ENCODE measurements at places on chromosomes 1 and 21.

DNA sequence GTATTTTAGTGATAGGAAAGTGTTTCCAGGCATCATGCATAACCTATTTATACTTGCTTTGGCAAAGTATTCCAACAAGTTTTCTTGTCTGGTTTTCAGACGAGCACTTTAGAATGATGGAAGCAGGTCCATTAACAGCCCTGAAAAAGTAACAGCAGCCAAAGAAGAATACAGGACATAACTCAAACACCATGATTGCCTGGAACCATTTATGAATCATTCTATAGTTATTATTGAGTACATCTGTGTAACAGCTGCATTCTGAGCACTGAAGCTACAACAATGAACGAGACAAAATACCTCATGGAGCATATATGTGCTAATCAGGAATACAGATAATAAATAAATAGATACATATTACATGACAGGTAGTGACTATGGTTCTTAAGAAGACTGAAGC, 12.6 kb downstream of the IL10RB start:
- DNase-seq = no peak

DNA sequence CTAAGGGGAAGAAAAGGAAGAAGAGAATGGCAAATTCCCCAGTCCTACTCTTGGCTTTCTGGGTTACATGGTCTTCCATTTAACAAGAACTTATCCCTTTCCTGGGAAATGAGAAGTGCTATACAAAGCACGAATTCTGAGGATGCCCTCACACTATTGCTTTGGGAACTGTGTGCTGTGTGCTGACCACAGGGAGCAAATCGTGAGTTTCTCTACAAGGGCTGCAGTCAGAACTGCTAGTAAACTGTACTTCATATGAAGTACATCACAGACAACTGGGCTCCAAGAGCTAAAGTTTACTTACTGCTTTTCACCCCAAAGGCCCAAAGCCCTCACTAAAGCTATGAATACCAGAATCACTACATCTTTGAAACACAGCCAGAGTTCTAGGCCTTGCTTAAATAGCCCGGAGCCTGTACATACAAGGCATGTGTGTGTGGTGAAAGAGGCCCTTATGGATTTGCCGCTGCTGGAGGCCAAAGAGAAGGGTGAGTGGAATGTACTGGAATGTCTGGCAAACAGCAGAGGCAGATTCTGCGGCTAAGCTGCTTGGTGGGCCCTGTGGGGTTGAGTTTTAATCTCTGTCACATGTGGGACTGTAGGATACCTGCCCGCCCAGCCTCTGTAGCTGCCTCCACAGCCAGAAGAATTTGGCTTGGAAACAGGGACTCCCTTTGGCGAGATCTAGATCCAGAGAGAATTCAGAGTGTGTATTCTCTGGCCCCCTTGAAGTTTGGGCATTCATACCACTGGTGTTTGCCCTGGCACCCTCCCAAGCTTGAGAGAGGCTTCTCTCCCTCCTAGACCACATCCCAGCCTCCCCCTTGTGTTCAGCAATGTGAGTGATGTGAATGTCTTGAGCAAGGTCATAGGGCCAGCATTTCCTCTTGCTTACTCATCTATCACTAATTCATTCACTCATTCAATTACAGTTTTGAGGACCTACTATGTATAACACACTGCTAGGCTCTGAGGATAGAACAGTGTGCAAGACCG, 21.9 kb upstream of the TRIM67 start:
- peak; percentile 43 for DNase-seq

DNA sequence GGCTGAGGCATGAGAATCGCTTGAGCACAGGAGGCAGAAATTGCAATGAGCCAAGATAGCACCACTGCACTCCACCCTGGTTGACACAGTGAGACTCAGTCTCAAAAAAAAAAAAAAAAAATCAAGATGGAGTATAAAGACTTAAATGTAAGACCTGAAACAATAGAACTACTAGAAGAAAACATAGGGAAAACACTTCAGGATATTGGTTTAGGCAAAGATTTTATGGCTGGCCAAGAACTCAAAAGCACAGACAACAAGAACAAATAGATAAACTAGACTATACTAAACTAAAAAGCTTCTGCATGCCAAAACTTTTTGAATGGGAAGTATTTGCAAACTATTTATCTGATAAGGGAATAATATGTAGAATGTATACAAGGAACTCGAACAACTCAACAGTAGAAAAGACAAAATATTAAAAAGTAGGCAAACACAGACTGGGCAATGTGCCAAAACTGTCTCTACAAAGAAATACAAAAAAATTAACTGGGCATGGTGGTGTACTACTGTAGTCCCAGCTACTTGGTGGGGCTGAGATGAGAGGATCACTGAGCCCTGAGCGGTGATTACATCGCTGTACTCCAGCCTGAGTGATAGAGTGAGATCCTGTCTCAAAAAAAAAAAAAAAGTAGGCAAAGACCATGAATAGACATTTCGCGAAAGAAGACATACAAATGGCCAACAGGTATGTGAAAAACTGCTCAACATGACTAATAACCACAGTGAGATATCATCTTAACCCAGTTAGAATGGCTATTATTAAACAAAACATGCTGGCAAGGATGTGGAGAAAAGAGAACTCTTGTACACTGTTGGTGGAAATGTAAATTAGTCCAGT, 25.3 kb downstream of the DTL start:
- no peak for DNase-seq

- no peak for DNase-seq
Measured at GRCh38 chr1:231188072-231188471, 26.2 kb downstream of the TRIM67 start.

DNA sequence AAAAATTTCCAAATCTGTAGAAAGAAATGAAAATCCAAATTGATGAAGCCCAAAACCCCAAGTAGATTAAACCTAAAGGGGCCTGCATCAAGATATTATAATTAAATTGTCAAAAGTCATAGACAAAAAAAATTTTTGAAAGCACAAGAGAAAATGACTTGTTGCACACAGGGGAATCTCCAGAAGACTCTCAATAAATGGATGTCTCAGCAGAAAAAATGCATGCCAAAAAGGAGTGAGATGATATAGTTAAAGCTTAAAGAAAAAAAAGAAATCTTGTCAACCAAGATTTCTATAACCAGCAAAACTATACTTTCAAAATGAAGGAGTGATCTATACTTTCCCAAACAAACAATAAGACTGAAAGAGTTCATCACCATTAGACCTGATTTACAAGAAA, 393.2 kb upstream of the SPAG17 start:
- no peak for DNase-seq

DNA sequence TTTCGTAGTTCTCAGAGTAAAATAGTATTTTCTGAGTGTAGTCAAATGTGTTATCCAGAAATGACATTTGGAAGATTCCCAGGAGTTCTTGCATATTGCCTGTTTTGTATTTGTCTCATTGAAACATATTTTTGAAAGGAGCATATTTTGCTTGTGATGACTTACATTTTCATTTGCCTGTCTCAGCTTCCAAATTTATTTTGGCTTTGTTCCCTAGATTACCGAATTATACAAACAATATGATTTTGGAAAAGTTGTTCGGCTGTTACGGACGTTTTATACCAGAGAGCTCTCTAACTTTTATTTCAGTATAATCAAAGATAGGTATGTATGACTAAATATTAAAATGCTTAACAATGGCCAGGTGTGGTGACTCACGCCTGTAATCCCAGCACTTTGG, 46.0 kb downstream of the IARS2 start:
- no peak for DNase-seq

DNA sequence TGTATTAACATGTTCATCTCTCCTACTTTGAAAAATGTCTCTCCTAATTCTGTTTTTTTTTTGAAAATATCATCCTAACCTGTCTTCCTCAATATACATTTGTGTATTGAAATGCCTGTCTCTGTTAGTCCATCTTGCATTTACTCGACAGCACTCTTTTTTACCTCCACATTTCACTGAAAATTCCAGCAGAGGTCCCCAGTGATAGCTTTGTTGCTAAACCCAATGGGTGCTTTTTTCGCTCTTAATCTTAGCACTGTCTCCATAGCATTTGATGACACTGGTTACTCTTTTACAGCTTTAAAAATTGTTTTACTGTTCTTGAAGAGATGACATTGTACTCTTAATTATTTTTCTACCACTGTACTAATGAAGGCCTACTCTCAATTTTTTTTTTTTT, 10.8 kb downstream of the OSBPL9 start:
- DNase-seq = peak; percentile 48

DNA sequence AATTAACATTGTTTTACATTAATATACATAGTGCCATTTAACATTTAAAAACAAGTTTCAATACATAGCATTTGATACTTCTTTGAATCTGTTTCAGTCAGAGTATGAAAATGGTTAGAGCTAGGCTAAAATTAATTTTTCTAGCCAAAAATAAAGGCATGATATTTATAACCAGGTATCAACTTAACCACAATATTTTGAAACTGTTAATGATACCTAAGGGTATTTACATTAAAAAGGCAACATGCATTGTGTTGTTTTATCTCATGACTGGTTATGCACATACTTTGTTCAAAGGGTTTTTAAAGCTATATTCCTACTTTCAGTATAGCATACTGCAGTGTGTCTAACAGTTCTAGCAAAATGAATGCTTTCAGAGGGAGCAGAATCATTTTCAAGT, 130.0 kb downstream of the HS2ST1 start:
- no peak for DNase-seq

- DNase-seq = no peak
Measured at GRCh38 chr1:64004451-64005025, 198.9 kb upstream of the UBE2U start.

- DNase-seq = no peak
Measured at GRCh38 chr1:15146971-15147376, 6.6 kb upstream of the TMEM51 start.

DNA sequence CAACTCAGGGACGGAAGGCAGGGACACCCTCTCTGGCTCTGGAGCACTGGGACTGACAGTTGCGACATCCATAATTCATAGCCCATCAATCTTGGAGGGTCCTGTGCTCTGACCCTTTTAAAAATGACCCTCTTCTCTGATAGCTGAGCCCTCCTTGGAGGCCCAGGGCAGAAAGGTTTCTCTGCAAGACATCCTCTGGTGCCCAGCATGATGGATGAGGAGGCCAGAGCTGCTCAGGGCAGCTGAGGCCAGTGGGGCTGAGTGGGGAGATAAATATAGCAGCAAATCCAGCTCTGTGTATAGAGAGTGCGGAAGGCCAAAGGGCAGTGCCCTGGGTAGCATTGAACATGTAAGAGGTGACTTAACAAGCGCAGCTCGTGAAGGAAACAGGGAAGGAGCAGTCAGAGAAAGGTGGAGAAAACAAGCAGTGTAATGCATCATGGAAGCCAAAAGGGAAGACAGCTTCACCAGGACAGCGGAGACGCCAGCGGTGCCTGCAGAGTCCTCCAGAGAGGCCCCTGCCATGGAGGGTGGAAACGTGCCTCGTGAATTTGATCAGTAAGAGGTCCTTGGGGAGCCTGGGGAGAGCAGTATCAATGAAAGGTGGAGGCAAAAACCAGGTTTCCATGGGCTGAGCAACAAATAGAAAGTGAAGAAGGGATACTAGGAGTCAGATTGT, 50.4 kb upstream of the FMOD start:
- DNase-seq = no peak

DNA sequence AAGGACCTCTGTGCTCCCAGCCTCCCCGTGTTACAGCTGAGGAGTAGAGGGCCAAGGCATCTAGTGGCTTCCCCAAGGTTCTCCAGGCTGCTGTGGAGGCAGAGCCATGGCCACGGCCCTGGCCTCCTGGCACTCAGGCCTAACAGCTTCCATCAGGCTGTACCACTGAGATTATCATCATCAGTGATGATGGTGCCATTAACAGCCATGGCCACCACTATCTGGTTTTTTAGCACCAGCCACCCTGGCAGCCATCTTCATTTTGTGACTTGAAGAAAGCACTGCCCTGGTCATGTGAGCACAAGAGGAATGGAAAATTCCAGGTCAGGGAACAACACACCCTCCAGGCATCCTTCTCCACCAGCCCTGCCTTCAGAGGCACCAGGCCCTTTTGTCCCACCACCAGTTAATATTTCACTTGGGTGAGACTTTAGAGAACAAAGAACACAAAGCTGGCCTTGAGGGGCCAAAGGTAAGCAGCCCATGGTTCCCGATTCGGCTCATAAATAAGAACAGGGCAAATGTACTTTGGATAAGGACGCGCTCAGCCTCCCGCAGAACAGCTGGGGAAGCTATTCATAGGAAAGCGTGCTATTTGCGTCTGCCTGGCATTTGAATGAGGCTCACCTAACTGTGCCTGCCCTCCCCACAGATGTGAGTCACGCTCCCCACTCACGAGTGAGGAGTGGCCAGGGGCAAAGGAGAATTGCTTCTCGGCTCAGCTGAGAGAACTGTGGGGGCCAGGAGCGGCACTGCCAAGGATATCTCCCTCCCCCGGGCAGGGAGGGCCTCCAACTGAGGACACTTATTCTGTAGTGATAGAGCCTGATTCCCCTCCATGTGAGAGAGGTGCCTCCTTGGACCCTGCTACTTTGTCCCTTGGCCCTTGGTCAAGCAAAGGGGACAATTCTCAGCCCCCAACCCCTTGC, 95.6 kb downstream of the CD58 start:
- DNase-seq = no peak

DNA sequence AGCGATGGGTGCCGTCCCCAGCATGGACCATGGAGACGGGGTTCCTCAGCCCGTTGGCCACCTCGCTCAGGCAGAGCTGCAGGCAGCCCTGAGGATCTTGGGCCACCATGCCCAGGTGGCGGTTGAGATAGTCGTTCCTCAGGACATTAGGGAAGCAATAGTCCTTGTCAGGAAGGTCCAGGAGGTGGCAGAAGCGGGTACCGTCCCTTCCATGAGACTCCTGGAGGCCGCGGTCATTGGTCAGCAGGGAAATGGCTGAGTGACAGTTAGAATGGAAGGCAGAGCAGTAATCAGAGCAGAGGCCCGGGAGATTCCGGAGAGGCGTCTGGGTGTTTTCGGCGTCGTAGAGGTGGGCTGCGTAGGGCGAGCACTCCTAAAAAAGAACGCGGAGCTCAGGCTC, 4.1 kb downstream of the HHIPL2 start:
- no peak for DNase-seq

DNA sequence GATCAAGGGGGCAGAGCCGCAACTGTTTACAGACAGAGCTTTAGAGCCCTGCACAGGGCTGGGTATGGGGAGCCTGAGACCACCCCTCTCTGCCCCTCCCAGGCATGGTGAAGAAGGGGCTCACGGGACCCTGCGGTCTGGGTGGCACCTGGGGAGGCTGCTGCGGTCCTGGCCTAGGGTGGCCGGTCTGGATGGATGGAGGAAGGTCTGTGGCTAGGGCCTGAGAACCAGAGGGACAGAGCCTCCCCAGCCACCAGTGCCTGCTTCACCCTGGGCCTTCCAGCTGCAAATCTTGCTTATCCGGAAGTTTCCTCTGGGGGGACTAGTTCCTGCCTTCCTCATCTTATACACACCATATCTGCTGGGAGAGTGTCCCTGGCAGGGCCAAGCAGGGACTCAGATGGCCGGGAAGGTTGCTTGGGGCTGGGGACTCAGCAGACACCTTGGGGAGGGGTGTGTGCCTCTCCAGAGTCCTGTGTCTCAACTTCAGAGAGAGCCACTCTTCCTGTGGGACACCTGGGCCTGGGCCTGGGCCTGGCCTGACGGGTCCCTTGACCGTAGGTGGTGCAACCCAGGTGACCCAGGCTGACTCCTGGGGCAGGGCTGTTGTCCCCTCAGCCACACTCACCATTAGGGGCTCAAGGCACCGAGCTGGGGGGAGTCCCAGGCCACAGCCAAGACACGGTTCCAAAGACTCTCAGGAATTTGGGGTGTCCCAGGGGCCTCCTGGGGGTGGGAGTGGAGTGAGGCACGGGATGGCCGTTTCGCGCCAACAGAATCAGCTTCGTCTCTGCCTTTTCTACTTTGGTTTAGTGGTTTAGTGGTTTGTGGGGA, 52.0 kb upstream of the ACTRT2 start:
- no peak for DNase-seq

All from HTR-8/SVneo (cell line).